Stimulated activated naive CD4-positive, alpha-beta T cell (primary cell): ENCODE measurements at places on chromosomes 4 and X.

GRCh38 chrX:19840899-19841648 lies 46.3 kb downstream of the SH3KBP1 start:
- DNase-seq, result peak; percentile 7

DNA sequence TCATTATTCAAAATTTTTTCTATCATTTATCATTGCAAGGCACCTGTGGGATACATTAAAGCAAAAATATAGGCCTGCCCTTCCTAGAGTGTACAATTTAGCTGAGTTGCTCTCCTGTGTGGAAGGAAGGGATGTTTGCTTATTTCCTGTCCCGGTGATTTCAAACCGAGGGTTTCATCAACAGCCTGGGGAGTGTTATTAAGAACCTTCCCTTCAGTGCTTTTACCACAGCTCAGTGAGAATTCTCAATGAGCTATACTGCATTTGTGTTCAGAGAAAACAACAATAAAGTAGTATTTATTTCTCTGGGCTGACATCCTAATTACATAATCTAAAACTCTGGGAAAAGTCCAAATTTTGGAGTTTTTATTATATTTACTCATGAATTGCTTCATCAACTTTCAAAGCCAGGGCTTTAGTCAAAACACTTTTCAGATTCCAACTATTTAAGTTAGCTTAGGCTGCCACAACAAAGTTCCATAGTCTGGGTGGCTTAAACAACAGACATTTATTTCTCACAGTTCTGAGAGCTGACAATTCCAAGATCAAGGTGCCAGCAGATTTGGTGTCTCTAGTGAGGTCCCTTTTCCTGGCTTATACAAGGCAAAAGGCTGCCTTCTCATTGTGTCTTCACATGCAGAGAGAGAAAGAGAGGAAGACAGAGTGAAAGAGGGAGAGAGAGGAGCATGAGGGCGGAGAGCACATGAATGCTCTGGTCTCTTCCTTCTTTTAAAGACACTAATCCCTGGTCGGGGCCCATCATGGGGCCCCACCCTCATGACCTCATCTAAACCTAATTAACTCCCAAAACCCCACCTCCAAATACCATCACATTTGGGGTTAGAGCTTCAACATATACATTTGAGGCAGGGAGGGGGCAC lies 62.6 kb downstream of the MMRN1 start:
- no peak for DNase-seq

GRCh38 chr4:96063639-96064038 lies 223.7 kb downstream of the PDHA2 start:
- DNase-seq, result no peak

DNA sequence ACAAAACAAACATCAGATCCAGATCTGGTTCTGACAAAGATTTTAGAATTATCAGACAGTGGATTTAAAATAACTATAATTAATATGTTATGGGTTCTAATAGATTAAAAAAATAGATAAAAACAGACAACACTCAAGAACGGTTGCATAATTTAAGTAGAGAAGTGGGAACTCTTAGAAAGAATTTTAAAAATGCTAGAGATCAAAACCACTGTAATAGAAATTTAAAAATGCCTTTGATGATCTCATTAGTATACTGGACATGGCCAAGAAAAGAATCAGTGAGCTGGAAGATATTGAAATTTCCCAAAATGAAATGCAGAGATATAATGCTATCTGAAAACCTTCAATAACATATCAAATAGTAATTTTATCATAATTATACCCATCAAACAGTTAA lies 28.3 kb upstream of the DYNLT3 start:
- DNase-seq, result no peak

- DNase-seq, result no peak
These were observed 584 bp upstream of the TMEM165 start for GRCh38 chr4:55395218-55395528.
